A549 treated with DMSO at 1 μM for 4 hours (cell line): ENCODE measurements at places on chromosomes 12 and 14. TPM values are rescaled to one million over a fixed set of nuclear protein-coding genes. Genes with fewer than 3 reads are reported as not detected.

The GLT1D1 gene
- not detected in 5 replicates for total RNA-seq

The IGF1 gene
- not detected in 5 replicates for total RNA-seq

The SMAGP gene
- 20.6 to 23.2 TPM (median 21.8 TPM) in 5 replicates for total RNA-seq

The MEG3 gene
- 51.9 to 85.3 TPM (median 73.9 TPM) in 5 replicates for total RNA-seq

The HSPA2 gene
- total RNA-seq = 37.8 to 53.8 TPM (median 41.6 TPM) in 5 replicates

The RAB5B gene
- total RNA-seq = 27.6 to 39.2 TPM (median 37.6 TPM) in 5 replicates

The PKP2 gene
- 2.2 to 2.9 TPM (median 2.2 TPM) in 5 replicates for total RNA-seq

The SMOC1 gene
- 16.7 to 26.5 TPM (median 21.2 TPM) in 5 replicates for total RNA-seq

The KNTC1 gene
- 16.3 to 28.4 TPM (median 25.2 TPM) in 5 replicates for total RNA-seq

The GPR84 gene
- 0.15 TPM in 1 of 5 replicates, not detected in the others for total RNA-seq

The NDRG2 gene
- total RNA-seq = 2.8 to 3.7 TPM (median 3.0 TPM) in 5 replicates

The HCAR2 gene
- 0.22 to 0.49 TPM (median 0.38 TPM) in 5 replicates for total RNA-seq

The SLC38A4 gene
- not detected in 5 replicates for total RNA-seq

The CCDC38 gene
- total RNA-seq = 0.09 to 0.24 TPM (median 0.19 TPM) in 4 of 5 replicates, not detected in the other

The KRT71 gene
- not detected in 5 replicates for total RNA-seq

The CLEC4C gene
- total RNA-seq = not detected in 5 replicates

The JDP2 gene
- 15.0 to 24.2 TPM (median 21.6 TPM) in 5 replicates for total RNA-seq

The SMIM41 gene
- not detected in 5 replicates for total RNA-seq

The ADCY6 gene
- 11.4 to 15.6 TPM (median 15.0 TPM) in 5 replicates for total RNA-seq

The SYNE2 gene
- total RNA-seq = 9.6 to 11.3 TPM (median 9.9 TPM) in 5 replicates

The LMNTD1 gene
- total RNA-seq = not detected in 5 replicates
